ENCODE measurements at places on chromosomes 13 and 19.

DNA sequence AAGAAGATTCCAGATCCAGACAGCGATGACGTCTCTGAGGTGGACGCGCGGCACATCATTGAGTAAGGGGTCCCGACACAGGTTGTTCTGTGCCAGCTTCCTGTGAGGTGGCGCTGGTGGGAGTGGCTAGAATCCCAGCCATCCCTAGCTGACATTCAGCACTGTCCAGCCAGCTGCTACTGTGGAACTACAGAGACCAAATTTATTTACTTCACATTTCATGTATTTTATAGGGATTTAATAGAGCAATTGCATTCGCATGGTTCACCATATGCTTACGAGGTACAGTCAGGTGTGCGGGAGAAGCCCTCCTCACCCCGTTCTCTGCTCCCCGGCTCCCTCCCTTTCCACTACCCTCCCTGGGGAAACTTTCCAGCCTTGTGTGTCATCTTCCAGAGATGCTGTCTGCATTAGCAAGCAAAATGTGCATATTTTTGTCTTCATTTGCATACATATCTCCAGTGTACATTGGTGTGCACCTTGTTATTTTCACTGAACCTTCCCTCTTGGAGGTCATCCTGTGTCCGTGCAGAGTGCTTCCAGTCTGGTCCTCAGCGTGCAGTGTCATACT, 47.2 kb downstream of the SMARCA4 start:
- DNase-seq: no peak

GRCh38 chr13:21894703-21895699, 224.1 kb downstream of the FGF9 start:
- peak; percentile 1 for DNase-seq

DNA sequence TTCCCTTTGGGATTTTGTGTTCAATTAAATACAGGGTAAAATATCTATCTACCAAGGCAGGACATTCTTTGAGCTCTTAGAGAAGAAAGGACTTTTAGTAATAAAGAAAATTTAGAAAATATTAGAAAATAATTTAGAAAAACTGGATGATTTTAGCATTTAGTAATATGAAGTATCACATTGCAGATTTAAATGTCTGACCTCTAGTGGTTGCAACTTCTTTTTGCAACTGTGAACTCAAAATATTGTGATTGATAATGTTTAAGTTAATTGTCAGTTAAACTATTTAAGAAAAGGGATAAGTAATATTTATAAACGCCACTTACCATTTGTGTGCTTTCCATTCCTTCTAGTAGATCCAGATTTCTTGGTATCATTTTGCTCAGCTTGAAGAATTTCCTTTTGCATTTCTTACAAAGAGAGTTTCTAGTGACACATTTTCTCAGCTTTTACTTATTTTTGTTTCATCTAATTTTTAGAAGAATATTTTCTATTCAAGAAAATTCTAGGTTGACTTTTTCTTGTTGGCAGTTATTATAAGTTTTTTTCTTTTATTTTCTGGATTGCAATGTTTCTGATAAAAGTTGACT, 10.3 kb upstream of the POSTN start:
- DNase-seq: no peak

DNA sequence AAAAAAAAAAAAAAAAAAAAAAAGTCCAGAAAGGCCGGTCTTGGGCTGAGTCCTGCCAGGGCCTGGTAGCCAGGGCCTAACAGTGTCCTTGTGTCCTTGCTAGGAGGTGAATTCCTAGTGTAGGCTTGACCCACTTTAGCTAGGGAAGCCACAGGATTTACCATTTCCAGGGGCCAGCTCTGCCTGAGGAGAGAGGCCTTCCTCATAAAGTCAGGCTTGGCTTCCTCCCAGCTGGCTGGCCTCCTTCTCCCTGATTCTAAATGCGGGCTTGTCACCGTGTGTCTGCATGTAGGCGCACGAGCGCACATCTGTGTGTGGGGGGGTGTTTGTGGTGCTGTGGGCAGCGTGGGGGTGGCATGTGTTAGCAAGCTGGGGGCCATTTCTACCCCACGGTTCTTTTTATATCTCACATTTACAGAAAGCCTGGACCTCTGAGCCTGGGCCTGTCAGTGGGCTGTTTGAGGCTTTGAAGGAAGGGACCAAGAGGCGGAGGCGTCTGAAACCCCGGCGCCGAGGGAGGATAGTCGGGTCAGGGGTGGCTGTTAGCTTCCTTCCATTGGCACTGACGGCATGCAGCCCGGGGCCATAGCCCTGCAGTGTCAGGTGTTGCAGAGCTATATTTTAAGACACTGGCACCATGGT, 31.7 kb downstream of the IER2 start:
- no peak for DNase-seq

DNA sequence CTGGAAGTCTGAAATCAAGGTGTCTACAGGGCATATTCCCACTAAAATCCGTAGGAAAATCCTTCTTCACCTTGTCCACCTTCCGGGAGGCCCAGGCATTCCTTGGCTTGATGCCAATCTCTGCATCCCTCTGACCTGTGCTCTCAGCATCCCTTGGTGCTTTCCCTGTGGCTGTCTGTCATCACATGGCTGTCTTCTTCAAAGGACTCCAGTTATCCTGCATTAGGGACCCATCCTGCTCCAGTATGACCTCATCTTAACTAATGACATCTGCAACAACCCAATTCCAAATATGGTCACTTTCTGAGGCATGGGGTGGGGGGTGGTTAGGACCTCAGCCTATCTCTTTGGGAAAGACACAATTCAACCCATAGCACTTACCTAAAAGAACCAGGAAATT, 423.8 kb downstream of the IRS2 start:
- no peak for DNase-seq

DNA sequence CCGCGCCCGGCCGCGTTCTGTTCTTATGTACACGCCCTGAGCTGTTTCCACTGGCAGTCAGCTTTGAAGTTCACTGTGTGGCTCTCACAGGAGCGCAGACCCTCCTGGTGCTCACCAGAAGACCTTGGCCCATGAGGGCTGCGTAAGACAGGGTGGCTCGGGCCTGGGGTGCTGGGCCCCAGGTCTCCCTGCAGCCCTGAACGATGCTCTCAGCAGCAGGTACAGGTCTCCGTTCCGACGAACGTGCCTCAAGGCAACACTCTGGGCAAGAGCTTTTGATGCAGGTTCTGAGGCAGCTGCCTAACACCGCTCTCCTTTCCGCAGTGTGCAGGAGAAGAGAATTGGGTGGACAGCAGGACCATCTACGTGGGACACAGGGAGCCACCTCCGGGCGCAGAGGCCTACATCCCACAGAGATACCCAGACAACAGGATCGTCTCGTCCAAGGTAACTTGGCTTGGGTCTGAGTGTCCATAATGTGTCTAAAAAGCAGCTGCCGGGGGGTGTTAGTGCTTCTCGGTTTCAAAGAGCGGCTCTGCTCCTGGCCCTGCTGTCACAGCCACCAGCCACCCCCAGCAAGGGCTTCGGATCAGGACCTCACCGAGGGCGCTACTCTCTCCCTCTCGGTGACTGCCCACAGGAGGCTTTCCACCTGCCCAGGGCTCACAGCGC, 95.1 kb downstream of the ATP11A start:
- DNase-seq: no peak

DNA sequence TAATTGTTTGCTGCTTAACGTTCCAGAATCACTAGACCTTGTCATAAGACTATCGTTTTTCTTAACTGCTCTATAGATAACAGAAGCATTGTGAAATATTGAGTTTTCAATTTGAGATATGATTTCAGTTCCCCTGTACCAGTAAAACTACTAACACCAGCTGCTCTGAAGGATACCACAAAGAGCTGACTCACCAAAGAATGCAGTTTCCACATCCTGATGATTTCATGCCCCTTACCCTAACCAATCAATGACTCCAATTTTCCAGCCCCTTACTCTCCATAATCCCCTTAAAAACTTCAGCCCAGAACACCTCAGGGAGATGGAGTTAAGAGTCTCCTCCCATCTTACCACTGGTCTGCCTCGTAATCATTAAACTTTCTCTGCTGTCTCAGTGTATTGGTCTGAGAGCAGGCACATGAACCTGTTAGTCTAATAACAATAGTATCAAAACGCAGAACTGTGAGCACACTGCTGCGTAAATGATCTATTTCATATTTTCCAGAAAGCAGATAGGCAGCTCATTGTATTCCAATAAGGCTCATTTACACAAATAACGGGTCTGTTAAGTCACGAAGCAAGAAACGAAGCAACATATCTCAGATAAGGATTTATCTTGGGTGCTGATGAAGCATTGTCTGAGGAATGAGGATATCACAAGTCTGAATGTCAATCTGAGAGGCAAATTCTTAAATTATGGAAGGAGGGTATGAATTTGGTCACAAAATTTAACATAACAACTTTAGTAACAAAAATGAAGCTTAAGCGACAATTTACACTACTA, 14.1 kb upstream of the CCNA1 start:
- no peak for DNase-seq

DNA sequence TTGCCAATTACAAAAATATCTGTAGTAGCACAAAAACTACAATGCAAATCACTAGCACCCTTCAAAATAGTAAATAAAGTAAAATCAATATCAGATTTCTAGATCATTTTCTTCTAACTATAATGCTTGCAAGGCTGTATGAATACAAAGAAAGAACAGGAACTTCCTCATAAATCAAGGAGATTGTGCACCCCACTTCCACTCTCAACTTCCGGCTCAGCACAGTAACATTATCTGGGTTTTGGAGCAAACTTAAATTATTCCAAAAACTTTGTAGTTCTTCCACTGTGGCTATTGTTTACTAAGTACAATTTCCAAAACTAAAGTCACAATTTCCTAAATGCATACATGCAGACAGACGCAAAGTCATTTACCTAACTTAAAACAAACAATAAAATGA, 778.3 kb upstream of the SLC10A2 start:
- DNase-seq: no peak

DNA sequence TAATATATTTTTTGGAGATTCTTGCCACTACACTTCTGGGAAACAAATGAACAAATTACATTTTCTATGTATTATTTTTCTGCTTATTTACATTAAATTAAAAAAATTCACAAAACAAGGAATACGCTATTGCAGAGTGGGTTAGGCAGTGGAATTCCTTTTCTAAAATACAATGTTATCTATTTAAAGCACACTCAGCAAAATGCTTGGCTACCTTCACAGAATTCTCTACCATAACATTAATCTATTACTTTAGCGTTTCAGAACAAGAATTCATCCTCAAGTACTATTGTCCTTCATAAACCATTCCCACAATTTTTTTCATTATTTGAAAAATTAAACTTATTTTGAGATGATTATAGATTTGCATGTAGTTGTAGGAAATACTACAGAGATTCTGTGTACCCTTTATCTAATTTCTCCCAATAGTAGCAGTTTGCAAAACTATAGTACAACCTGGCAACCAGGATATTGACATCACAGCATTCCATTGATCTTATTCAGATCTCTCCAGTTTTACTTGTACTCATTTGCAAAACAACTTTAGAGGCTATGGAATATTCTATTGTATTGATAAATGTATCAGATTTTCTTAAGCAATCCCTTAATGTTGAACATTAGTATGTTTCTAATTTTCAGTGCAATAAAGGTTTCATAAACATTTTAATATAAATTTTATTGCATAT, 120.9 kb downstream of the DLEU7 start:
- no peak for DNase-seq

DNA sequence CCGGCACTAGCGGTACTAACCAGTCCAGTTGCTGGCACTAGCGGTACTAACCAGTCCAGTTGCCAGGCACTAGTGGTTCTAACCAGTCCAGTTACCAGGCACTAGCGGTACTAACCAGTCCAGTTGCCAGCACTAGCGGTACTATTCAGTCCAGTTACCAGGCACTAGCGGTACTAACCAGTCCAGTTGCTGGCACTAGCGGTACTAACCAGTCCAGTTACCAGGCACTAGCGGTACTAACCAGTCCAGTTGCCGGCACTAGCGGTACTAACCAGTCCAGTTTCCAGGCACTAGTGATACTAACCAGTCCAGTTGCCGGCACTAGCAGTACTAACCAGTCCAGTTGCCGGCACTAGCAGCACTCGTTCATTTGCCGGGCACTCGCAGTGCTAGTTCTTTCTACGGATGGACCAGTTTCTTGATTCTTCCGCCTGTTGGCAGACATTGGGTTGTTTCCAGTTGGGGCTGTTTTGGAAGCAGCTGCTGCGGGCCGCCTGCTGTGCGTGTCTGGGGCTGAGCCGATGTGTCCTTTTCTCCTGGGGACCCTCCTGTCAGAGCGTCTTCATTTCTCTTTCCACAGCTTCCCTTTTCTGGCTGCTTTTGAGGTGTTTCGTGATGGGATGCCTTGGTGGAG, 123.4 kb upstream of the MCF2L start:
- no peak for DNase-seq

GRCh38 chr13:30809787-30810186, 74.4 kb downstream of the ALOX5AP start:
- no peak for DNase-seq

DNA sequence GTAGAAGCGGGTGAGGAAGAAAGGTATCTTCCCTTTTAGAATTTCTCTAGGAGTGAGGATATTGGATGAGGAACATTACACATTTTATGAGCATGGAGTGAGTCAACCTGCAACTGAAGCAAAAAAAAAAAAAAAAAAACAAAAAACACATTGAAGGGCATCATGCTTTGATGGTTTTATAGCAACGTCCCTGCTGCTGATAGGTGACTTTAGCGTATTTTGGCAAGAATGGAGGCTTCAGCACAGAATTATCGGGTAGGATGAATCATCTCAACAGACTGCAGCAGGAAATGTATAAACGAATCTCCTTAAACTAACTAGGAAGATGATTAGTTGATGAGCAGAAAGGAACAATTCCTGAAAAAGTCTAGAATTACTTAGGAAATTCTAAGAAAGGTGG, 1359.6 kb upstream of the ATXN8OS start:
- DNase-seq: no peak

DNA sequence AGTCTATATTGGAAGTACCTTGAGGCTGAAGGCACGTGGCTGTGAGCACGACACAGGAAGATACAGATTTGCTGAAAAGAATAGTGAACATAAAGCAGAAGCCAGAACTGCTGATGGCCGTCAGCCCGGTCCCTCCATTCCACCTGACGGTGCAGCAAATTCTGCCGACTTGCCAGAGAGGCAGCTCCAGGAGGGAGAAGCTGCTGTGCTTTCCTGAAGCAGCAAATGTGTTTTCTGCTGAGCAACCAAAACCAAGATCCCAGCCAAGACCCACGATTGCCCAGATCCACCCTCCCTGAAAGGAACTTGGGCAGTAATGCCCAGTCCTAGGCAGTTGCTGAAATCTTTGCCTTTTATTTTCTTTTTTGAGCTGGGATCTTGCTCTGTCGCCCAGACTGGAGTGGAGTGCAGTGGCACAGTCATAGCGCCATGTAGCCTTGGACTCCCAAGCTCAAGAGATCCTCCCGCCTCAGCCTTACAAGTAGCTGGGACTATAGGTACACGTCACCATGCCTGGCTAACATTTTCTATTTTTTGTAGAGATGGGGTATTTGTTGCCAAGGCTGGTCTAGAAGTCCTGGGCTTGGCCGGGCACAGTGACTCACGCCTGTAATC, 7.0 kb upstream of the RCN3 start:
- no peak for DNase-seq

- DNase-seq: peak; percentile 12
These were observed 1.5 kb upstream of the CEACAM5 start for GRCh38 chr19:41706741-41707501.

DNA sequence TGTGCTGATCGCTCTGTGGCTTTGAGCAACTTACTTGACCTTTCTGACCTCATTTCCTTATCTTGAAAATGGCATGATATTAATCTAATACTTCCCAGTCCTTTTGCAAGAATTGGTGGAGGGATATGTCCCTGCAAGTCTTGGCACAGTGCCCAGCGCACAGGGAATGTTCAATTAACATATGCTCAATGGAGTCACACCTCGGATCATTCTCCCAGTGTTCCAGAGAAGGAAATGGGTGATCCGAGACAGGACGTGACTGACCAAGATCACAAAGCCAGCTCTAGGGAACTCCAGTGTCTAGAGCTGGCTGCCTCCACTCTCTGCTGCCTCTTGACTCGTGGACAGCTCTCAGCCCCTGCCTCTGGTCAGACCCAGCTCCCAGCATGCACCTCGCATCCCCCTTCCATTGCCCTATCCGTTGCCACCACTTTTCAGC, 3.6 kb downstream of the CDC42EP5 start:
- peak; percentile 22 for DNase-seq

All from NCI-H1105 treated with DMSO at 0.1 percent for 48 hours (cell line).